IPS-NIHi11 (cell line): ENCODE measurements at places on chromosomes 11 and 22.

- DNase-seq, result no peak
These were observed 202.9 kb downstream of the GRIK4 start for GRCh38 chr11:120714438-120714837.

GRCh38 chr11:120236169-120237107 lies 3.5 kb upstream of the POU2F3 start:
- no peak for DNase-seq

- no peak for DNase-seq
These were observed 25.4 kb downstream of the SAAL1 start for GRCh38 chr11:18080451-18080850.

- DNase-seq, result no peak
These were observed 782.9 kb upstream of the API5 start for GRCh38 chr11:42528911-42529310.

DNA sequence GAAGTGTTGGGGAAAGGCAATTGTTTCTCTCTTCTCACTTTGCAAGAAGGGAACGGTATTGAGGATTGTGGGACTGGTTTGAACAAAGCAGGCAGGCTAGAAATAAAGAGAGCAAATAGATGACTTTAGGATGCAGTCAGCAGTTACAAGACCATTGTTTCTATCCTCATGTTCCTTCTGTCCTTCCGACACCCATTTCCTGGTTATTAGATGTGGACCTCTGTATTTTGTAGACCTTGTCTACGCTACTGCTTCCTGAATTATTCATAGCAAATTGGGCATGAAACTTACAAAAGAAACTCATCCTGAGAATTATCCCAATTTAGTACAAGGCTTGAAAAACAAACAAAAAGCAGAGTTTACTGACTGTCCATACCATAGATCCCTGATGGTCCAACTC lies 656.3 kb downstream of the NTM start:
- DNase-seq, result no peak

DNA sequence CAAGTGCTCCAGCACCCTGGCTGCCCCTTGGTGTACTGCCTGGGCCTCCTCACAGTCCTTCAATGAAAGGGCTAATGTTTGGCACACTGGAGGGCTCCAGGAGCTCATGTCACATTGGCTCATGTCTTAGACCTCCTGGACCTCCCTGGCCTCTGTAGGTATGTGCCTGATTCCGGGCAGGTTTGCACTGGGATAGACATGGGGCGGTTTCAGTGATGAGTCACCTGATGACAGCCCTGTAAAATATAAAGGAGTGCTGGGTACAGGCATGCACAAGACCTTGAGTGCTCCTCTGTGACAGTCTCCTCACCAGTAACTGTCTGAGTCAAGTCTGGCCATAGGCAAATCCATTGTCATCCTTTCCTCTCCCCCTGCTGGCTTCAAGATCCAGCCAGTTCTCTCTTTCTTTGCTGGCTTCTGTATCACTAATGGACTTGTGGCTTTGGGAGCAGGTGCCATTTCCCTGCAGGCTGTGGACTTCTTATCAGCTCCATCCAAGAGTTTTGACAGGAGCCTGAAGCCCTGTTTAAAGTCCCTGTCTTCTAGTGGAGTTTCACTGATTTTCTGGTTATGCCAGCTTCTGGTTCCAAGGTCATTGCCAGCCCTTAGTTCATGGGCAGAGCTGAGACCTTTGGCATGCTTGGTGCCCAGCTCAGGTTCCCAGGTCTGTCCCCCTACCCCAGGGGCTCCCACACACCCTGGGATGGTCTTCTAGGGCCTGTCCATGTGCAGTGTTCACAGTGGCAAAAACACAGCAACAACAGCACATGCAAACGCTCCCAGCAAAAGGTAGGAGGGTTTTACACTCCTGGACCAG lies 22.7 kb upstream of the P2RY2 start:
- no peak for DNase-seq

- no peak for DNase-seq
These were observed 26.4 kb downstream of the APOL3 start for GRCh38 chr22:36134182-36134581.

DNA sequence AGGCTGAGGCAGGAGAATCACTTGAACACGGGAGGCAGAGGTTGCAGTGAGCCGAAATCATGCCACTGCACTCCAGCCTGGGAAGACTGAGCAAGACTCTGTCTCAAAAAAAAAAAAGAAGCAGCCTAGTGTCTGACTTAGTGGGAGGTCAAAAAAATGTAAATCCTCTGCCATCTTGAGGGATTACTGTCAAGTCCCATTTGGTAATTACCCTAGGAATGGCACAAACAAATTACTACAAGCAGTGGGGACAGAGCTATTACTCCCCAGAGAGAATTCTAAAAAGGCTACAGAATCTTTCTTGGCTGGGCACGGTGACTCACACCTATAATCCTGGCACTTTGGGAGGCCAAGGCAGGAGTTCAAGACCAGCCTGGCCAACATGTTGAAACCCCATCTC lies 3.8 kb downstream of the SERPING1 start:
- no peak for DNase-seq

- DNase-seq, result no peak
These were observed 208.3 kb downstream of the CEP164 start for GRCh38 chr11:117535850-117536411.

DNA sequence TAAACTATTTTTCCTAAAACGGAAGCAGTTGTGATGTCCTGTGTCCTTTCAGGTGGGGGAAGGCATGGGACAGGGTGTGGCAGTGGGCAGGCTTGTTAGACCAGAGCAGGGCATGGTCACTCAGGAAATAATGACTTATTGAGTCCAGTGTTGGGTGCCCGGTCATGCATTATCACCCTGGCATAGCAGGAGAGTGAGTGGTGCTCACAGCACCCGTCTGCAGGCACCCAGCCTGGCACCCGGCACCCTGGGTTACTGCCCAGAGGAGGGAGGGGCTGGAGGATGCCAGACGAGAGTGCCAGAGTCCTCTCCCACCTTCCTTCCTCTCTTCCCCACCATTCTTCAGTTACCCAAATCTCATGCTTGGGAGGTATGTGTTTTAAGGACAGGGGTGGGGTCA lies 59.1 kb downstream of the ST3GAL4 start:
- DNase-seq, result no peak

- no peak for DNase-seq
These were observed 45.6 kb downstream of the TRMU start for GRCh38 chr22:46381142-46381541.

DNA sequence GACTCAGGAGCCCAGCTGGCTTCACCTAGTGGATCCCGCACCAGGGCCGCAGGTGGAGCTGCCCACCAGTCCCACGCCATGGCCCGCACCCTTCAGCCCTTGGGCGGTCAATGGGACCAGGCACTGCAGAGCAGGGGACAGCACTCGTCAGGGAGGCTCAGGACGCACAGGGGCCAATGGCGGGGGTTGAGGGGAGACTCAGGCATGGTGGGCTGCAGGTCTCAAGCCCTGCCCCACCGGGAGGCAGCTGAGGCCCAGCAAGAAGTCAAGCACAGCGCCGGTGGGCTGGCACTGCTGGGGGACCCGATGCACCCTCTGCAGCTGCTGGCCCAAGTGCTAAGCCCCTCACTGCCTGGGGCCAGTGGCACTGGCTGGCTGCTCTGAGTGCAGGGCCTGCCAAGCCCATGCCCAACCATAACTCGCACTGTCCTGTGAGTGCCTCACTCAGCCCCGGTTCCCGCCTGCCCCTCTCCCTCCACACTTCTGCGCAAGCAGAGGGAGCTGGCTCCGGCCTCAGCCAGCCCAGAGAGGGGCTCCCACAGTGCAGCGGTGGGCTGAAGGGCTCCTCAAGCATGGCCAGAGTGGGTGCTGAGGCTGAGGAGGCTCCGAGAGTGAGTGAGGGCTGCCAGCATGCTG lies 111.7 kb upstream of the PGR start:
- DNase-seq, result no peak

- DNase-seq, result no peak
These were observed 3.1 kb downstream of the MOB2 start for GRCh38 chr11:1483445-1483961.

DNA sequence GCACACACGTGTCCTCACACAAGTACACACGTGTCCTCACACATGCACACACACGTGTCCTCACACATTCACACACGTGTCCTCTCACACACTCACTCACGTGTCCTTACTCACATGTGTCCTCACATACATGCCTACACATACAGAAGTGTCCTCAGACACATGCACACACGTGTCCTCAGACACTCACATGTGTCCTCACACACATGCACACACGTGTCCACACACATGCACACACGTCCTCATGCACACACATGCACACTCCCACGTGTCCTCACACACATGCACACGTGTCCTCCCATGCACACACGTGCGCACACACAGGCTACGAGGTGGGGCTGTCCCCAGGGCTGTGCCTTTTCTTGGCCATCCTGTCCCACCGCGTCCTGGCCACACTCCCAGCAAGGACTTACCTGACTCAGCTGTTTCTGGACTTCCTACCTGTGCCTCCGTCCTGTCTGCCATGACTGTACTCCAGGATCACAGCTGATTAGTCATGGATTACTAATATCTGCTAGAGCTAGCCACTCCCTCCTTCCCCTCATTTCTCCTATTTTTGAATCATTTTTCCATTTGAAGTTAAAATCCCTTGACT lies 990.2 kb downstream of the BRD1 start:
- no peak for DNase-seq

GRCh38 chr11:27886857-27887256 lies 186.6 kb upstream of the BDNF start:
- no peak for DNase-seq

DNA sequence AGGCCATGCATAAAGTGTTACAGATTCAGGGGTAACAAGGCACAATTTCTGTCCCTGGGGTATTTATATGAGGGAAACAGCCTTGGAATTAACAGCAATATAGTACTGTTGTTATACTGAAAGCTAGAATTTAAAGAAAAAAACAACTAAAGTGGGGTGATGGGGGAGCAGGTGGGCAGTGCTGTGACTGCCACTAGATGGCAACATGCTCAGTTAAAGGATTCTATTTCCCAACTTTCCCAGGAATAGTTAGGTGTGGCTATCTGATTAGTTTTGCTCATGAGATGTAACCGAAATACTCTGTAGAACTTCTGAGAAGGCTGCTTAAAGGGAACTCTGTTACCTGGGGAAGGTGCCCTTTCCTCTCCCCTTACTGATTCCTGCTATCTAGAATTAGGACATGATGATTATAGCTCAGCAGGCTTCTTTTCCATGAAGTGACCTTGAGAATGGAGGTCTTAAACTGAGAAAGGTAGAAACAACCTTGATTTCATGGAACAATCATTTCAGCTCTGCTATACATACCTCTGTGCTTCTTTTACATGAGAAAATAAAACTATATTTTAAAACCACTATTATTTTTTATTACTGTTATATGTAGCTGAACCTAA lies 102.6 kb downstream of the RELT start:
- DNase-seq, result peak; percentile 74

GRCh38 chr11:60987577-60988277 lies 16.2 kb downstream of the CD6 start:
- no peak for DNase-seq

DNA sequence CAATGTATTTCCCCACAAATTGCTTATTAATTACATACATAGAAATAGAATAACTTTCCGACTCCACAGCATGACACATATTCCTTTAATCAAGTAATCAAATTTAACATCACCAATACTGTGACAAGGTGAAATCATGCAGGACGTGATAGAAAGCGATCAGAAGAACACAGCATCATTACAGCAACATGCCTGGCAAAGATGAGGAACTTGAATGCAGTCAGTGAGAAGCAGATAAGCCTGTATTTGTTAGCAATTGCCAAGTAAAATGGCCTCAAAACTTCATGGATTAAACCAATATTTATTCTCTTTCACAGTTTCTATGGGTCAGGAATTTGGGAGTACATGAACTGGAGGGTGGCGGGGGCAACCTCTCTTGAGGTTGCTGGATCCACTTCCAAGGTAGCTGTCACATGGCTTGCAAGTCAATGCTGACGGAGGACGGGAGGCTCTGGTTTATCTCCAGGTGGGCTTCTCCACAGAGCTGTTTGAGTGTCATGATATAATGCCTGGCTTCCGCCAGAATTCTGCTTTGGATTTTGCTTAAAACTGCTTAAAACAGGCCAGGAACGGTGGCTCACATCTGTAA lies 12.0 kb upstream of the TEAD1 start:
- no peak for DNase-seq

DNA sequence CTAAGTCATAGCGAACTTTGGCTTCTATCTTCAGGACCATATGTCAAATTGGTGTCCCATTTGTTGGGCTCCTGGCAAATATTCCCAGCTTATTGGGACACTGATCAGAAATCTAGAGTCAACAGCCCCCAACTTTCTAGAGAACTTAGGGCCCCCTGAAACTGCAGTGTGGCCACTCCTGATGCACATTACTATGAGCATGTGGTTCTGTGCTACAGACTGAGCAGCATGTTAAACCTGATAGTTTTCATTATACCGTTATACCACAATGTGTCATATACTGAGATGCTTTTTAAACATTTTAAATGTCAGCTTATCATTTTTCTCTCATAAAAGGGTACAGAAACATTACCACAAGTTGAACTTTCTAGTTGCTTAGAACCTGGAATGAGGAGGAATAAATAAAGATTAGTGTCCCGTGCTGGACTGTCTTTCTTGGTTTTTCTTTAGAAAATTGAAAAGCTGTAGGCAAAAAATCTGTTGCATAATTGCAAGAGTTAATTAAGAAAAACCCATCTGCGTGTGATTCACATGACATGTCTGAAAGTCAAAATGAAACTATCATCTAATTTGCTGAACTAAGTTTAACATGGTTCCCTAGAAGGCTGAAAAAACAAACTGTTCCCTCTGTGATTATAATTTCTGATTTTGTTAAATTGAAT lies 16.4 kb upstream of the CTSC start:
- no peak for DNase-seq

DNA sequence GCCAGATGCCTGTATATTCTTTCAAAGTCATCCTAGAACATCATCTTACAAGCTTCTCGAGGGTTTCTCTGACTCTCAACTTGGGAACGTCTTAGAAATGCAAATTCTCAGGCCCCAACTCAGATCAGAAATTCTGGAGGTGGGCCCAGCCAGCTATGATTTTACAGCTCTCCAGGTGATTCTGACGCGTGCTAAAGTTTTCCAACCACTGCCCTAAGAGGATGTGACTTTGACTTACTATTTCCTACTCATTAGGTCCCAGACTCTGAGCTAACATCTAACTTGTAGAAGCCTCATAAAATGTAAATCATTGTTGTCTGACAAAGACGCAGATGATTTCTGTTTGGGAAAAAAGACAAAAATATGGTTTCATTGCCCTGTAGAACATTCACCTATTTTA lies 61.1 kb downstream of the IRAG1 start:
- DNase-seq, result no peak

- no peak for DNase-seq
These were observed 10.4 kb upstream of the MED17 start for GRCh38 chr11:93773601-93774200.
